CD4-positive, alpha-beta T cell treated with Interleukin-10 for 1 hour (primary cell): ENCODE measurements at places on chromosomes 2 and 18.
A peak's percentile ranks its signal among the peaks of the same experiment; 100 is the strongest.

GRCh38 chr18:10863026-10863425 lies 286.3 kb downstream of the PIEZO2 start:
- no peak for DNase-seq

DNA sequence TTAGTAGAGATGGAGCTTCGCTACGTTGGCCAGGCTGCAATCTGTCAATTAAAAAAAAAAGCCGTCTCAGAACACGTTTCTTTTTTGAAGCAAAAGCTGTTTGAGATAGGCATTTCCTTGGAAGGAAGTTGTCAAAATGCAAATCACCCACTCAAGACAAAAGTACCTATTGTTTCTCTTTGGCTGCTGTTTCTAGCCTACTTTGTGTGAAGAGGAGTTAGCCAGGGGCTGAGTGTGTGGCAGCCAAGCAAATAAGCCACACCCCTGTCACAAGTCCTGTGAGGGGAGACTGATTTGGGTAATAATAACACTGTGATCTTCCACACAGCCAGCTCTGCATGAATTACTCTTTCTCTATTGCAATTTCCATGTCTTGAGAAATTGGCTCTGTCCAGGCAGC lies 47.4 kb upstream of the CDCA7 start:
- no peak for DNase-seq

DNA sequence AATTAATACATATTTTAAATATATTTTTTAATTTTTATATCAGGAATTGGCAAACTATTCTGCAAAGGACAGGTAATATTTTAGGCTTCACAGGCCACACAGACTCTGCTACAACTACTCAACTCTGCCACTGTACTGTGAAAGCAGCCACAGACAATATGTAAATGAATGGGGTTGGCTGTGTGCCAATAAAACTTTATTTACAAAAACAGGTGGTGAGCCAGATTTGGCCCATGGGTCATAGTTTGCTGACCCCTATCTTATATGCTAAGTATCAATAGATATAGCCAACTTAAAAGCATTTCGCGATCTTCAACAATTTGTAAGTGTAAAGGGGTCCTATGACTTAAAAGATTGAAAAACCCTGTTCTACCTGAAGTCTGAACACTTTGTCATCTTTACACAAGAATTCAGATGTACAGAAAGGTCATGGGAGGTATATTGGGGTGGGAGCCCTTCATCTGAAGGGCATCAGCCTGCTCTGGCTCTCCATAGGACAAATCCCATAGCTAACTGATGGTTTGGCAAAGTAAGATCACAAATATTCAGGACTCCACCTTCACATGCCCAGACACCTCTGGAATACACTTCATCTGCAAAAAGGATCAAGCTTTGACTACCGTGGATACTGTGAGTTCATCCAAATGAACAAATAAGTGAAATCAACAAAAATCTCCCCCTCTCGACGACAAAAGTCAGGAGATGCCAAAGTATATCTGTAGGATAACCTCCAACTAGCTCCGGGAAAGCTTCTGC lies 65.9 kb downstream of the C1D start:
- no peak for DNase-seq

GRCh38 chr2:46983065-46983801 lies 67.6 kb upstream of the MCFD2 start:
- DNase-seq: no peak

DNA sequence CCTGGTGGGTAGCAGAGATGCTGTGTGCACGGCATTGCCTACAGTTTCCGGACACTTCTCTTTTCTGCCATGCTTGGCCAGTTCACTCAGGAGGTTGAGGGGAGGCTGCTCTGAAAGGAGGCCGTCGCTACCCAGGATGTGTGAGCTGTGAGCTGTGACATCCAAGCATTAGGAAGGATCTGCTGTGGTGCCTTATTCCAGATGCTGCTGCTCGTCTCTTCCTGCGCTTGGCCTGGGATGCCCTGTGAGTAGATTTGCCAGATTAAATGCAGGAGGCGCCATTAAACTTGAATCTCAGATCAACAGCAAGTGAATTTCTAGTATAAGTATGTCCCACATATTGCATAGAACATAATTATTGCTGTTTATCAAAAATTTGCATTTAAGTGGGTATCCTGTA lies 124.2 kb upstream of the SIX3 start:
- DNase-seq: no peak

DNA sequence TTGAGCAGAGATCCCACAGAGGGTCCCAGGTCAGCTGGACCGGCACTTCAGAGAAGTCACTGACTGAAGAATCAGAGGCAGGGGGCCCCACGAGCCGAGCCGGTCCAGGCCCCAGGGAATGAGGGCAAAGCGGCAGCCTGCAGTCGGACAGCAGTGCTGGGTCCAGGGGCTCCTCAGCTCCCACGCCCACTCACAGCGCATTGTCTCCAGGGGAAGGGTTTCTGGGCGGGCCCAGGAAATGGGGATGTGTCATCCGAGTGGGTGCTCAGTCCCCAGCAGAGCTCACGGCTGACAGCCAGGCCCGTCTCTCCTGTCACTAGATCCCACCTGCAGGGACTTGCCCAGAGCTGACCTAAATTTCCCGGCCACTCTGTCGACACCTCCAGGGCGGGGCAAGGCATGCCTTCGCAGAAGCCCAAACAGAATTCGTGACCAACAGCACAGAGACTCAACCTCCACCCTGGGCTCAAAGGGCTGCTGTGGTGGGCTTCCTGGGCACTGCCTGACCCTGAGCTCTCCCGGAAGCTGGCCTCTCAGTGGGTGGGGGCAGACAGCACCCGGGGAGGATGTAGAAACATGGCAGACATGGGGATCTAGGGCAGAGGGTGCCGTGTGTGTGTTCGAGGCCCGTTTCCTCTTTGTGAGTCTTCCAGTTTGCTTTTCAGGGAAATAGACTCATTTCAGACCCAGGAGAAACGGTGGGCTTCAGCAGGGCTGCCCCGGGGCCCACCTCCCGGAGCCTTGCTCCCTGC lies 42.1 kb upstream of the TAF1B start:
- peak; percentile 78 for DNase-seq

GRCh38 chr2:217105733-217106649 lies 246.1 kb upstream of the TNP1 start:
- no peak for DNase-seq

DNA sequence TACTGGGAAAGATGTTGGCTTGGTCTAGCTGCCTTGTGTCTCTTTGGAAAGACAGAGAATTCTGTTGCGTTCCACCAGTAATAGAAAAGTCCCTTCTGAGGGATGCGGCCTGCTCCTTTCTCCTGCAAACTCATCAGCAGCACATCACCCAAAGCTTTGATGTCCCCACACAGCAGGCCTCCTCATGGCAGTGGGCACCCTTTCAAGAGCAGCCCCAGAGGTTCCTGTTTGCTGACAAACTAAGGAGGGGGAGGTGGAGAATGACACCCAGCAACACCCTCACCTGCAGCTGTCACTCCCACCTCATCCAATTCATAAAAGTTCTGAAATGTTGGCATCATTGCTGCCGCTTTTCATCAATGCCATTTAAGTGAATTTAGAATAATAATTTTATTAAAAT lies 556.6 kb downstream of the BCL11A start:
- DNase-seq: no peak

- no peak for DNase-seq
These were observed 139.8 kb upstream of the XPO1 start for GRCh38 chr2:61677942-61678341.

DNA sequence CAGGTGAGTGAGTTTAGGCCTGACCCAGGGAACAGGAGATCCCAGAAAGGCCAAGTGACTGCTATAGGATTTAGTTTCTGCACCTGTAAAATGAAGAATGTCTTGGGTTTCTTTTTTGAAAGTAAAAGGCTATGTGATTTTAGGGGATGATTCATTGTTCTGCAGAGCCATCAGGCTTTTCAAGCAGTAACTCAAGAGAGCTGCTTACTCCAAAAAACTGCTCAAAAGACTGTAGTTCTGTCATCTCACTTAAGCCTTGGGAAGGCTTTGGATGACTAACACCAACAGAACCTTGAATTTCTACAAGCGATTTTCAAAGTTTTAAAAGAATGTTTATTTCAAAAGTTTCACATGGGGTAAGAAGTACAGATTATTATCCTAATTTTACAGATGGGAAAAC lies 165.1 kb downstream of the HAUS1 start:
- DNase-seq: no peak

- no peak for DNase-seq
These were observed 43.0 kb upstream of the GPR39 start for GRCh38 chr2:132373391-132374135.

DNA sequence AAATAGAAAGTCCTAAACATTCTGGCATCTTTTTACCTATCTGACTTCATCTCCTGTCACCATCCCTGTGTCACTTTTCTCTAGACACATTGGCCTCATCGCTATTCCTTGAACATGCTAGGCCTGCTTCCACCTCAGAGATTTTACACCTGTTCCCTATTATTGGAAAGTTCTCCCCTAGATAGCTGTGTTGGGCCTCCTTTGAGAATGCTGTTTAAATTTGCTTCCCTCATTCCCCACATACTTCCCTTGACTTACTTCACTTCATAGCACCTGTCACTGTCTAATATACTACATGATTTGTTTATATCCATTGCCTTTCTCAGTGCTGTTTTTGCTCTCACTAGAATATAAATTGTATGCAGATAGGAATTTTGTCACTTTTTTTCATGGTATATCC lies 317.0 kb upstream of the GCFC2 start:
- DNase-seq: no peak

DNA sequence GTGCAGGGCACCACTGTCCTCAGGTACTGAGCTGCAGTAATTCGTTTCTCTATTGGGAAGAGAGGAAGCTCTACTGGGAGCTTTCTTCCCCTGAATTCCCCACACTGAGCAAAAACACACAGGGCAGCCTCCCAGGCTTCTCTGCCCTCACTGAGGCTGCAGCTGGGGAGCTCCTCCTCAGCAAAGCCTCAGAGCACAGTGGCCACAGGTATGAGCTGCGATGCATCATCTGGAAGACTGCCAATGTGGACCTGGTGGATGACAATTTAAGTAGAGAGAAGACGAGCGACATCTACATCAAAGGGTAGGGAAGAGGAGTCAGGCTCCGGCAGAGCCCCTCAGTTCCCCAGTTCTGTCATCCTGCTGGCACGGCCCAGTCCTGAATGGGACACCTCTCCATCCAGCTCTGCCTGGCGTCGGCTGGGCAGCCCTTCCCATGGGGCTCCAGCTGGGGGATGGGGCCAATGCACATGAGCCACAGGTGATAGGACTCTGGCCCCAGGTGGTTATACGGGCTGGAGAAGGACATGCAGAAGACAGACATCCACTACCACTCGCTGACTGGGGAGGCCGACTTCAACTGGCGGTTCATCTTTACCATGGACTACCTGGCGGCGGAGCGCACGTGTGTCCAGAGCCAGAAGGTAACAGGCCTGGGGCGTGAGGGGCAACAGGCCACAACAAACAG lies 37.6 kb downstream of the LMAN2L start:
- no peak for DNase-seq

DNA sequence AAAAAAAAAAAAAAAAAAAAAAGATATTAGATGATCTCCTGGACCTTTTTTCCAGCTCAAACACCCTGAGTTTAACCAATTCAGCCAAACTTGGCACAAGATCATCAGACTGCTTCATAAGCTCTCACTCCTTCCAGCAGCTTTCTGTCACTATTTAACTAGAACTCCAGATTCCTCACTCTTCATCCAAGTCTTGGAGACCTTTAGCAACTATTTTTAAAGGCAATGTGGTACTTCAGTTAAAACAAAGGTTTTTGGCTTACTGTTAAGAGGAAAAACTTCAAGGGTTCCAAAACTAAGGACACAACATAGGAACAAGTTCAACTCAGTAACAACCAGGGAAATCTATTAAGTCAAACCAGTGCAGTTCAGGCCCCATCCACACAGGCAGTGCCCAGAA lies 23.2 kb downstream of the LAMA1 start:
- no peak for DNase-seq

DNA sequence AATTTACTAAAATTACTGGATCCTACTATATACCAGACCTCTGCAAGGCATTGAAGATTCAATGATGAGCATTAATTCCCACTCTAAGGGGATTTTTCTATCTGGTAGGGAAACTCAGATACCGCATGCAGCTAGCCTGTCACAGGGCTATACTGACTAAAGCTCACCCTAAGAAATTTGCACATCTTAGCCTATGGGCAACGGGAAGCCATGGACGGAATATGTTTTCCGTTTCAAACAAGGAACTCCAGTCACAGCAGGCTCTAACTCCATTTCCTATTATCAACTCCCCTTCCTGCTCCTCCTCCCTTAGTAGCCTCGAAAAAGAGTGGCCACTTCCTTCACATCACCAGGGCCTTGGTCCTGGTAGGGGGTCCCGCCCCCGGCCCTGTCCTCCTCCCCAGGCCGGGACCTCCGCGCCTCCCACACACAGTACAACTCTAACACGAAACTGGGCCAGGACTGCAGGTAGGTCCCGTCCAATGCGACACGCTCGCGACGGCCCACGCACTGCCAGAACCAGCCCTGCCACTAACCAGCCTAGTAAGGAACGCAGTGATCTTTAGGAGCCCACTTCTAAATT lies 659 bp upstream of the COX5B start:
- no peak for DNase-seq

DNA sequence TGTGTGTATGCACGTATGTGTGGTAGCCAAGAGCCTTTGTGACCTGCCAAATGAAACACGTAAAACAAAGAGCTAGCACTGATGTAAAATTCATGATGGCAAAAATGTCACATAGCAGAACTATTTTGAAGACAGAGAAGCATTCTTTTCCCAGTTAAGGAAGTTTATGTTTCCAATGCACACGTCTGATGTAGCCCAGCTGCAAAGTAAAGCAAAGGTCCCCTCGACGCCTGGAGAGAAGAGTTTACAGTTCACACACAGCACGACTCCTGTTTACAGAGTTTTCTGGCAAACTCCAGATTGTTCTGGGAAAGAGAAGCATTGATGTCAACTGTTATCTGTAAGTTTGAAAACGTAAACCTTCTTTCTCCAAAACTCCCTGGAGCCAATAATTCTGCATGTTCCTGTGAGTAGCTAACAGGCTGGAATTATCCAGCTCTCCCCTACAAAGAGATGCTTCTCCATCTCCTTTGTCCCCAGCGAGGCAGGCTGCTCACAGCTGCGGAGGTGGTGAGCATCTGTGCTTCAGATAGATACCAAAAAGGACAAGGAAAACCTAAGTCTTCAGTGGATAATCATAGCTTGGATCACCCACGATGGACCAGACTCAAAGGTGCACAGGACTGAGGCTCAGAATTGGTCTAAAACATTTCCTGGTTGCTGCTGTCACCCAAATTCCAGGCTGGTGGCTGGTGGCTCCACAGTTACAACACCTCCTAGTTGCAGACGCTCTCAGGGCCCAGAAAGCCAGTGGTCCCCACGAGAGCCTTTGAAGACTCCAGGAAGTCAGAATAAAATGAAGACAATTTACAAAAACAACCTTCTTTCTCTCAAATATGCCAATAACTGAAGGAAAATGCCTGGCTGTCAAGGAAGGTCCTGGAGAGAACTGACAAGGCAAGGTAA lies 87.4 kb downstream of the COL6A3 start:
- no peak for DNase-seq

DNA sequence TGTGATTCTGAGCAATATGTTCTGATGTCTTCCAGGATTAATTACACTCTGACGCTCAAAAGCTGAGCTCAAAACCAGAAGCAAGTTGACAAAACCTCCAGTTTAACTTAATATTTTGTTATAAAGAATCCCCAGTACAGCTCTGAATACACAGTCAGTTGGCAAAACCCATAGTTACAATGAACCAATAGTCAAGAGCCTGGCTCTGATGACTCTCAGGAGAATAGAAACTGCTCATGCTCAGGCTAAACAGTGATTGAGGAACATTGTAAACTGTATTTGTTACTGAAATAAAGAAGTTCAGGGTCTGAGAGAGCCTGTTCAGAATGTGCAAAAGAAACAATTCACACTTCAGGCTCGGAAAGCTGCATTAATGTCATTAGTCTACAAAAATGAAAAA lies 1565.9 kb downstream of the SUCLG1 start:
- DNase-seq: no peak
